ENCODE measurements at places on chromosomes 12 and 14.

GRCh38 chr12:4120316-4120917 is 153.1 kb upstream of the CCND2 start:
- DNase-seq: no peak

GRCh38 chr12:28925719-28926376 is 223.2 kb upstream of the FAR2 start:
- no peak for DNase-seq

DNA sequence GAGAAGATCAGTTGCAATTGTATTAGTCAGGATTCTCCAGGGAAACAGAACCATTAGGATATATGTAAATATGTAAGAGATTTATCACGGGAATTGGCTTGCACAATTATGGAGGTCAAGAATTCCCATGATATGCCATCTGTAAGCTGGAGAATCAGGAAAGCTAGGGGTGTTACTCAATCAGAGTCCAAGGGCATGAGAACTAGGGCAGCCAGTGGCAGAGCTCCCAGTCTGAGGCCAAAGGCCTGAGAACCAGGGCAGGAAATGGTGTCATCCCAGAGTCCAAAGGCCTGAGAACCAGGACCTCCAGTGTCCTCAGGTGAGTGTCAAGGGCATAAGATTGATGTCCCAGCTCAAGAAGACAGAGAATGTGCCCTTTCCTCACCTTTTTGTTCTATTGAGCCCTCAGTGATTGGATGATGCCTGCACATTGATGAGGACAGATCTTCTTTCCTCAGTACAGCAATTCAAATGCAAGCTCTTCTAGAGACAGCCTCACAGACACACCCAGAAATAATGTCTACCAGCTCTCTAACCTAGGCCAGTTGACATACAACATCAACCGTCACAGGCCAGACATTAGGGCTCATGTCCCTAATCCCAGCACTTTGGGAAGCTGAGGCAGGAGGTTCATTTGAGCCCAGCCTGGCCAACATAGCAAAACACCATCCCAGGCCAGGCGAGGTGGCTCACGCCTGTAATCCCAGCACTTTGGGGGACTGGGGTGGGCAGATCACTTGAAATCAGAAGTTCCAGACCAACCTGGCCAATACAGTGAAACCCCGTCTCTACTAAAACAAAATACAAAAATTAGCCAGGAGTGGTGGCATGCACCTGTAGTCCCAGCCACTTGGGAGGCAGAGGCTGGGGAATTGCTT is 34.9 kb upstream of the ZNF740 start:
- DNase-seq: peak; percentile 70

- DNase-seq: no peak
Observed at GRCh38 chr12:65420941-65421340, 142.5 kb downstream of the MSRB3 start.

- DNase-seq: no peak
Observed at GRCh38 chr14:33573301-33573880, 377.5 kb downstream of the EGLN3 start.

- no peak for DNase-seq
Observed at GRCh38 chr14:80587096-80587724, 354.3 kb downstream of the CEP128 start.

- no peak for DNase-seq
Observed at GRCh38 chr12:94286583-94287244, 138.3 kb downstream of the PLXNC1 start.

DNA sequence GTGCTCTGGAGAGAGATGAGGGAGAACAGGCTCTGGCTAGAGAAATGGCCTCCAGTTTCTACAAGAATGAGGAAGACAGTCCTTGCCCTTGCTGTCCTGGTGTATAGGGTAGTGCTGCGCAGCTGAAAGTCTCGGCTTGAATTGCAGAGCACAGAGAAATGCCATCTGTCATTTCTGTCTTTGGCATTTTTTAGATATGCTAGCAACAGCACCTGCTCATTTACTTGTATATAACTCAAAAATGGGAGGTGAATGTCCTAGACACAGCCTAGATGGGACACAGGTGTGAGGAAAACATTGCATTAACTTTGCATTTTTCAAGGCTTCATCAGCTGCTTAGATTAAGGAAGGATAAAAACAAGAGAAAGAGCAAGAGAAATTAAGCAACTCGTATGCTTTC is 35.8 kb downstream of the GPR19 start:
- DNase-seq: no peak

DNA sequence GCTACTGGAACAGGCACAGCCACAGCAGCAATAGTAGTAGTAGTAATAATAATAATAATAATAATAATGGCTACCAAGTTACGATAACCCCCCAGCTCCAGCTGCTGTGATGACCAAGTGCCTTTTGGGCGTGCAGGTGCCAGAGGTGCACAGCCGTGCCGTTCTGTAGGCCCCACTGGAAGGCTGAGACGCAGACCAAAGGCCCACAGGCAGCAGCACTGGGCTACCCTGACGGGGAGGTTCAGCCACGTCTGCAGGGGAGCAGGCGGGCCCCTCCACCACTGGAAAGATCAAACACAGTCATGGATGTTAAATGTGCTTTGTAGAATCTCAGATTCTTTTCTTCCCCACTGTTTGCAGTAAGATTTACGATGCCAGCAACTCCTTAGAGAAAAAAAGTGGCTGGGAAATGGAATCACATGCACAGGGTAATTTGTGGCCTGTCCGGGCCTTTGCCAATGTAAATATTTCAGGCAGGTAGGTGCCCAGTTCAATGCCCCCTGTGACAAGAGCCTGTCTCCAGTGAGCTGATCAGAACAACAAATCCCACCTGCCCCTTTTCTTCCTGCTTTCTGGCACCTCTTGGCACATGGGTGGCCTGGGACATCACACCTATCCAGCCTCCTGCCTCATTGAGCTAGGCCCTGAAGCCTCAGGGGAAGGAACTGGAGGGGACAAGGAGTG is 32.6 kb downstream of the CCDC85C start:
- no peak for DNase-seq

DNA sequence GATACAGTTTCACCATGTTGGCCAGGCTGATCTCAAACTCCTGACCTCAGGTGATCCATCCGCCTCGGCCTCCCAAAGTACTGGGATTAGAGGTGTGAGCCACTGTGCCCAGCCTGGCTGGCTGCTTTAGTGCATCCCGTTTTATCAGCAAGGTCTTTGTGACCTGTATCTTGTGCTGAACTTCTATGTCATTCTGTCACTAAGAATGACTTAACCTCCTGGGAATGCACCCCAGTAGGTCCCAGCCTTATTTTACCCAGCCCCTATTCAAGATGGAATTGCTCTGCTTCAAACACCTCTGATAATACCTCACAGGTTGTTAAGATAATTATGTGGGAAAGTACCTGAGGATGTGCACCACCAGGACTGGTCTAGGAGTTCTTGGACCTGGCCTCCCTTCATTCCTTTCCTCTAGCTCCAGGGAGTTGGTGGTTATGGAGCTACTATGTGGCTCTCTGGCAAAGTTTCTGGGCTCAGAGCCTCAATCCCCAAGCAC is 26.1 kb upstream of the JPH4 start:
- DNase-seq: no peak
